ENCODE measurements at places on chromosomes 7 and 10.

- DNase-seq: no peak
These were observed 268.9 kb downstream of the PLXDC2 start for GRCh38 chr10:20085115-20085514.

GRCh38 chr7:122764902-122765301, 62.2 kb upstream of the RNF148 start:
- DNase-seq: no peak

DNA sequence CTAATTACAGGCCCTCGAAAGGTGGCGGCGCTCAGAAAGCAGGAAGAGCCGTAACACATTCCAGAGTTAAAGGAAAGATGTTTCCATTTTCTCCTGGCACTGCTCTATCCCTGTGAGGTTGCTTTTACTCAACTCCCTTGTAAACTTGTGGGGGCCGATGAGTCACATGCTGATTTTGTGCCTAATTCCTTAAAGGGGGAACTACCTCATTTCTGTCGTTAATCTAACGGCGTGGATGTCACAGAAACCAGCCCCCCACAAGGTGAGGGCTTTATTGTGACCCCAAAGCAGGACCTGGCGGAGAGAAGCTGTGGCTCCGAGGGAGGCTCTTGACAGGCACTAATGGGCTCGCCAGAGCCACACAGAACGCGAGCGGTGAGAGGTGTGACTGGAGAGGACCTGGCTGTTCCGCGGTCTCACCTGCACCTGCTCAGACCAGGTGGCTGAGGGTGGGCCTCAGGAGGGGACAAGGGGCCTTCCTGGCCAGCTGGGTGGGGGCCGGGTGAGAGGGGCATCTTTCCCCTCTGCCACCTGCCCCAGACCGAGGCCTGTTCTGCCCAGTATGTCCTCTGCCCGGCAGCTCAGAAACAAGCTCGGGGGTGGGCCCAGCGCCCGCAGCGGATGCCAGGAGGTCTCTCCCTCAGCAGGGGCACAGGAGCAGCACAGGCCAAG, 50.9 kb downstream of the CALML3 start:
- DNase-seq: no peak

DNA sequence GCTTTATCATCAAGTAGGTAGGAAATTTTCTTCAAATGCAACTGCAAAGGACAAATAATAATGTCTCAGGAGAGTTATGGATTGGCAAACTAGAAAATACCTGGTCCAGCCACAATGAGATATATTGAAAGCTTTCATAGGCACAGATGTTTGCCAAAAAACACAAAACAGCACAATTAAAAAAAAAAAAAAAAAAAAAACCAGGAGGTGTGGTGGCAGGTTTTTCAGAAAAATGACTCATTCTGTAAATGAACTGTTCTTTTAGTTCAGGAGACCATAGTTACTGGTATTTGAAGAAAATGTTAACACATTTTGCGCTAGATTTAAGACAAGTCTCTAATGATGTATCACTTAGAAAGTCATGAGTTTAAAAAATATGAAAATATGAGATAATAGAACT, 55.0 kb upstream of the JCAD start:
- no peak for DNase-seq

Measured in stimulated activated CD4-positive, alpha-beta T cell treated with anti-CD3 and anti-CD28 coated beads, TNF-alpha, amount 100 ng/mL, for 4 hours (primary cell).